ENCODE measurements at places on chromosomes 5 and 9.
A peak's percentile ranks its signal among the peaks of the same experiment; 100 is the strongest.

DNA sequence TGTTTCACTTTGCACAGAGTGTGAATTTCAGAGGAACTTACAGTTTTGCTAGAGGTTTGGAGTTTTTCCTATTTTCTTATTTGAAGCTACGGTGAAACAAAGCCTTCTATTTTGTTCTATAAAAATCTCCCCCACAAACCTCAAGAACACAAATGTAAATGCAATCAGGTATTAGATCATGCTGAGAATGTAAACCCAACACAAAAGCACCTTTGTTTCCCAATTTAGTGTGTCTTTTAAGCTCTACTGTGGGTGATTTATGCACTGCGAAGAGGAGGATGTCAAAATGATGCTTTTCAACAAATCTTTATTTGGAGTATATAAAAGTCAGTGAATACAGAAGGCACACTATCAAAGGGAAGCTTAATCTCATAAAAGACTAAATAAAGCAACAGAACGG, 4.3 kb upstream of the DRD1 start:
- no peak for DNase-seq
- H3K4me3 ChIP-seq, result no peak overlapping the region
- no peak overlapping the region for H3K27ac ChIP-seq
- H3K36me3 ChIP-seq, result no peaks in the 10 kb centered on the region

GRCh38 chr5:154837009-154837901, 13.1 kb downstream of the FAXDC2 start:
- H3K27ac ChIP-seq, result no peak overlapping the region
- H3K36me3 ChIP-seq, result peaks cover 14% of the 10 kb centered on the region
- H3K27me3 ChIP-seq, result no peaks in the 10 kb centered on the region
- no peak for DNase-seq
- H3K4me1 ChIP-seq, result peaks cover 19% of the 10 kb centered on the region

DNA sequence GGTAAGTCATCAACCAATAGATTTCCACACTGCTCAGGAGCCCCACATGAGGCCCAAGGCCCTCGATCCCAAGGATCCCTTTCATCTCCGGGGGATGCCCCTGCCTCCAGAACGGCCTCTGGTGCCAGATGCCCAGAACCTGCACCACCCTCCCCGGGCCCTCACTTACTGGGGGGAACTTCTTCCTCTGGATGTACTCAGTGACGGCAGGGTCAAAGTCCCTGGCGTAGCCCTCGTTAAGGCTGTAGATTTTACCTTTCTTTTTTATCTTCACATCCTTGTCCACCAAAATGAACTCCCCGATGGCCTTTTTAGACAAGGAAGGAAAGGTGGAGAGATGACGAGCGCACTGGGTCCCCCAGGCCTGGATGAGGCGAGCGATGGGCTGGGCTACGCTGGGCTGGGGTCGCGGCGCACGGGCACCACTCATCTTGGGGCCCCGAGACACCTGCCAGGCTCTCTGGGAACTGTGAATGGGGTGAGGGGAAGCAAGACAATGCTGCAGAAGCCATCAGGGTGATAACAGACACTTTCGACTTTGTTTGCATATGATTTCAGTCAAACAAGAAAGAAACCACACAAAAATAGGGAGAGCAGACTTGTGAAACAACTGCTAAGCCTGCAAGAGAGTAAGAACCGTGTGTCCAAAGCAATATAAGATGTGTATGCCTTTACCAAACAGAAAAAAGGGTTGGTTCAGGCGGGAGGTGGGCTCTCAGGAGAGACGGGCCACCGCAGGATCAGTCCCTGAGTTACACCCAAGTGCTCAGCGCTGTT, 13.2 kb upstream of the FBP2 start:
- H3K36me3 ChIP-seq, result no peaks in the 10 kb centered on the region
- no peaks in the 10 kb centered on the region for H3K27me3 ChIP-seq
- H3K27ac ChIP-seq, result no peak overlapping the region
- H3K4me3 ChIP-seq, result no peak overlapping the region
- peaks cover 35% of the 10 kb centered on the region for H3K4me1 ChIP-seq

DNA sequence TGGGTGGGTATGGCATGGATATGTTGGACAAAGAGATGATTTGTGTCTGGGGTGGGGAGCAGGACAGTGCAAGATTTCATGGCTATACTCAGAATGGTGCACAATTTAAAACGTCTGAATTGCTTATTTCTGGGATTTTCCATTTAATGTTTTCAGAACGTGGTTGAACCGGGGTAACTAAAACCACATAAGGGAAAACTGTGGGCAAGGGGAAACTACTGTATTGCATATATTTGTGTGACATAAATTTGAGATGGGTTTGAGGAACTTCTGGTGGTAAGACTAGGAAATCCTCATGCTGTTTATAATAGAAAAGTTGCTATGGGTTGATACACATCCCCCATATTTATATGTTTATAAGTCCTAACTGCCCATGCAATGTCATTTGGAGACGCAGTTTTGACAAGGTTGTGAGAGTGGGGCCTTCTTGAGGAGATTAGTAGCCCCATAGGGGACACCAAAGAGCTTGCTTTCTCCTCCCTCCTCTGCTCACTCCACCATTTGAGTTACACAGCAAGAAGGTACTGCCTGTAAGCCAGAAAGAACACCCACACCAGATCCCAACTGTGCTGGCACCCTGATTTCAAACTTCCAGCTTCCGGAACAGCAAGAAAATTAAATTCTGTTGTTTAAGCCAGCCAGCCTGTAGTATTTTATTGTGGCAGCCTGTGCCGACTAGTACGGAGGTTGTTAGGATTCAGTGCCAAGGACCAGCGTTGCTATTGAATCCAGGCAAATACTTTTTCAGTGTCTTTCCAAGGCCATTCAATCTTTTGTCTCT, 2118.9 kb downstream of the MAT2B start:
- peaks cover 18% of the 10 kb centered on the region for H3K4me1 ChIP-seq
- no peaks in the 10 kb centered on the region for H3K27me3 ChIP-seq
- H3K4me3 ChIP-seq, result no peak overlapping the region

- H3K36me3 ChIP-seq, result peaks cover 40% of the 10 kb centered on the region
- H3K4me1 ChIP-seq, result peaks cover 22% of the 10 kb centered on the region
- peak overlapping the region; percentile 79 for H3K4me3 ChIP-seq
- H3K27me3 ChIP-seq, result no peaks in the 10 kb centered on the region
- H3K27ac ChIP-seq, result peak overlapping the region; percentile 63
- DNase-seq, result no peak
Observed at GRCh38 chr9:4662989-4663792, 1.1 kb downstream of the PLPP6 start.
